ENCODE measurements at places on chromosomes 16 and 17. TPM values are rescaled to one million over a fixed set of nuclear protein-coding genes. Genes with fewer than 3 reads are reported as not detected.

DNA sequence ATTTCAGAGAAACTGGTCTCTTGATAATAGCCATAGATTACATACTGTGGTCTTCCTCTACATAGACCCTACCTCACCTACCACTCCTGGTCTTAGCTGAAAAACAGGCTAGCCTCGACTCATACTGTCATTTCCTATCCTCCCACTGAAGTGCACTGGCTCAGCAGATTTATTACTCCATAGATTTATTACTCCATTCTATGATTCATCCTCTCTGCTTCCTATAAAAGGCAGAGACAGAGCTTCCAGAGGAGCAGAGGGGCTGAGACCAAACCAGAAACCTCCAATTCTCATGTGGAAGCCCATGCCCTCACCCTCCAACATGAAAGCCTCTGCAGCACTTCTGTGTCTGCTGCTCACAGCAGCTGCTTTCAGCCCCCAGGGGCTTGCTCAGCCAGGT is at the start of gene CCL7:
Gene CCL7 (plus strand): TSS at position 253 of the 400 bp plus-strand sequence. CDS start 70 bp downstream, at position 323.
- no peak for DNase-seq

GRCh38 chr17:33990943-33991706 is 264.0 kb upstream of the CCL2 start:
- DNase-seq = no peak

- no peak for DNase-seq
These were observed 5.6 kb downstream of the SBK1 start for GRCh38 chr16:28297784-28298510.

- peak; percentile 71 for DNase-seq
These were observed 7.5 kb downstream of the EIF1 start for GRCh38 chr17:41695954-41696757.

GRCh38 chr17:63881935-63882601 is at the start of gene GH2:
Gene GH2, minus strand, starts transcription at chr17:63881944. Its CDS starts 143 bp downstream, at chr17:63881801.
- peak; percentile 32 for DNase-seq

- no peak for DNase-seq
These were observed 4.1 kb downstream of the RAP1GAP2 start for GRCh38 chr17:2800367-2800766.

GRCh38 chr16:24610416-24610755 is 71.0 kb downstream of the RBBP6 start:
- DNase-seq = no peak

DNA sequence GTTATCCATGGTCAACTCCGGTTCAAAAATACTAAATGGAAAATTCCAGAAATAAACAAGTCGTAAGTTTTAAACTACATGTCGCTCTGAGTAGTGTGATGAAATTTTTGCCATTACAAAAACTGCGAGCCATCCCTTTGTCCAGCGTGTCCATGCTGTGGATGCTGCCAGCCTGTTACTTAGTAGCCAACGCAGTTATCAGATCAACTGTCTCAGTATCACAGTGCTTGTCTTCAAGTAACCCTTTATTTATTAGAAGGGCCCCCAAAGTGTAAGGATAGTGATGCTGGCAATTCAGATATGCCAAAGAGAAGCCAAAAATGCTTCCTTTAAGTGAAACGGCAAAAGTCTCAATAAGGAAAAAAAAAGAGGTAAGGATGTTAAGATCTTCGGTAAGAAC is 23.9 kb downstream of the SNN start:
- DNase-seq = no peak

GRCh38 chr17:50218771-50219315 is 17.4 kb upstream of the COL1A1 start:
- no peak for DNase-seq

DNA sequence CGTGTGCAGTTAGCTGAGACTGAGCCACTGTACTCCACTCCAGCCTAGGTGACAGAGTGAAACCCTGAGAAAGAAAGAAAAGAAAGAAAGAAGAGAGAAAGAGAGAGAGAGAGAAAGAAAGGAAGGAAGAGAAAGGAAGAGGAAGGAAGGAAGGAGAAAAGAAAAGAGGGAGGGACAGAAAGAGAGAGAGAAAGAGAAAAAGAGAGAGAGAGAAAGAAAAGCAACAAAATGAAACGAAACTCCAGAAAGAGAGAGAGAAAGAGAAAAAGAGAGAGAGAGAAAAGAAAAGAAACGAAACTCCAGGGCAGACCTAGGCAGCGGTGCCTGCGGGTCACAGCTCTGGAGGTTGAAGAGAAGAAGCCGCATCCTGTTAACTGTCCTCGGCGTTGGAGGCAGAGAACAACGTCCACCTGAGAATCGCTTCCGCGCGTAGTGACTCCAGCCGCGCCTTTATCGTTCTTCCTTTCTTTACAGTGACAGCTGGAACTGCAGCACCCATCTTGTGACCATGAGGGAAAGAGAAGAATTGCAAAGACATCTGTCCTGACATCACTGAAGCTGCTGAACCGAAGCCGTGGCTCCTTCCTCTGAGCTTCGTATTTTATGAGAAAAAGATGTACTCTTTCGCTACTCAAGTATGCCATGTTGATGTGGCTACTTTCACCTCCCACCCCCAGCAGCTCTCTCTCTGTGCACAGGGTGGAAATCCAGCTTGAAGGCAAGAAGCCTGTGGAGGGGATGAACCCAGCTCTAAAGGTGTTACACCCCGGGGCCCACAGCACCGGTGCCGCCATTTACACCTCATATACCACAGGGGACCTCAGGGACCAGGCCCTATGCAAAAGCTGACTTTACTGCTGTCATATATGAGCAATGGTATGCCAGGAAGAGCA is 56.9 kb upstream of the DOC2B start:
- no peak for DNase-seq

- no peak for DNase-seq
These were observed 69.8 kb downstream of the DYNLRB2 start for GRCh38 chr16:80610481-80611156.

GRCh38 chr17:72342627-72343527 is 222.1 kb downstream of the SOX9 start:
- DNase-seq = peak; percentile 12

GRCh38 chr16:71352963-71353460 is 5.5 kb upstream of the CALB2 start:
- DNase-seq = no peak

DNA sequence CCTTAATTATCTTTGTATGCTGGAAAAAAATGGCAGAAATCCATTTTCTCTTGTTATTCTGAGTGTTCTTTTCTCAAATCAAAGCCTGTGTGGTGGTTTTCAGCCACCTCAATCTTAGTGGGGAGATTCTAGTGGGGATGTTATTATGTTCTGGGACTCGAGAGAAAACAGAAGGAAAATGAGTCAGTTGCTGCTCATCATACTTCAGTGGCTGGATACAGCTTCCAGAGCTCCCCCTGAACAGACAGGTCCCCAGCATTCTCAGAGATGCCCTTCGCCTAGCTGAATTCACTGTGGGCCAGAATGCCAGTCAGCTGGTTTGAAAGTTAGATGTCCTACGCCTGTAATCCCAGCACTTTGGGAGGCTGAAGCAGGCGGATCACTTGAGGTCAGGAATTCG is 8.5 kb downstream of the ST6GALNAC1 start:
- no peak for DNase-seq

DNA sequence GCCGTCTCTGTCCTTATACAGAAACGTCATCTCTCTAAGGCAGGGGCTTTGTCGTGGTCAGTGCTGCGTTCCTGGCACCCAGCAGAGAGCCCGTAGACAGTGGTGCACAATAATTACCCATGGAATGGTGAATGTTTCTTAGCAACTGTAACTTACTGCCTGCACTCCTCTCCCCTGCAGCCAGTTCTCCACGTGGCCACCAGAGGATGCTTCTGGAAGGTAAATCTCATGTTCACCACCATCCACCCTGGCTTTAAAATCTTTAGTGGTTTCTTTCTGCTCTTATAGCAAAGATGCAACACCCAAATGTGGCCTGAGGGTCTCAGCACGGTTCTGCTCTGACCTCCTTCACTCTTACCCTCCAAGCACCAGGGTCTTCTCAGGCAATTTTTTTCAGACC is 150.8 kb downstream of the GRIN2A start:
- DNase-seq = no peak

- DNase-seq = peak; percentile 14
These were observed 3.3 kb downstream of the HNF1B start for GRCh38 chr17:37741341-37742115.

DNA sequence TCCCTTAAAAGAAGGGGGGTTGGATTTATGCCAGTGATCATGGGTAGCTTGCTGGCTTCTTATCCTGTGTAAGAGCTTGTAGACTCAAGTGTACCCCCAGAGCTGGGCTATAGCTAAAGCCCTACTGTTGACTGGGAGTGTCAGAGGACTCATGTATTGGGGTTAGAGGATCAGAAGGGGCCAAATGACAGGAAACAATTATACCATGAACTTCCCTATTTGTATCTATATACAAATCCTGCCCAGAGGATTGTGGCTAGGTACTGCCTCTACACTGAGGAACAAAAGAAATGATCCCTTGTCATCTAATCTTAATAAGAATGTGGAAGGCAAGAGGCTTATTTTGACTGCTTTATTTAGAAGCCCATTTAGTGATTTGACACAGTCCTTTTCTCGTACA is 14.3 kb downstream of the ZP2 start:
- DNase-seq = no peak

GRCh38 chr16:20099375-20099774 is 25.7 kb upstream of the GPR139 start:
- no peak for DNase-seq

DNA sequence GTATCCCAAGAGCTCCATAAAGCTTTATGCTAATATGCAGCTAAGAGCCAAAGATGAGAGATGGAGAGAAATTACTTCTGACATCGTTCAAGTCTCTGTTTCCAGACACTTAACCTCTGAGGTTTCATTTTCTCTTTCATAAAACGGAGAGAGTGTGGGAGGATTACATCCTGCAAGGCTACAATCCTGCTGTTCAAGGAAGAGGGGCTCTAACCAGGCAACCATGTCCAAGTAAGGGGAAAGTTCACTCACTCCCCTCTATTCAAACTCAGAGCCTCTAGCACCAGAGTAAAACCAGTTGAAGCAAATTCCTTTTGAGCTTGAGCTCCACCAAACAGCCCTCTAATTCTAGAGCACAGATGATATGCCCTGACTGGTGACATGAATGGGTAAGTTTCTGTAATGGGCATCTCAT is 397.4 kb downstream of the NPIPA8 start:
- DNase-seq = peak; percentile 7

DNA sequence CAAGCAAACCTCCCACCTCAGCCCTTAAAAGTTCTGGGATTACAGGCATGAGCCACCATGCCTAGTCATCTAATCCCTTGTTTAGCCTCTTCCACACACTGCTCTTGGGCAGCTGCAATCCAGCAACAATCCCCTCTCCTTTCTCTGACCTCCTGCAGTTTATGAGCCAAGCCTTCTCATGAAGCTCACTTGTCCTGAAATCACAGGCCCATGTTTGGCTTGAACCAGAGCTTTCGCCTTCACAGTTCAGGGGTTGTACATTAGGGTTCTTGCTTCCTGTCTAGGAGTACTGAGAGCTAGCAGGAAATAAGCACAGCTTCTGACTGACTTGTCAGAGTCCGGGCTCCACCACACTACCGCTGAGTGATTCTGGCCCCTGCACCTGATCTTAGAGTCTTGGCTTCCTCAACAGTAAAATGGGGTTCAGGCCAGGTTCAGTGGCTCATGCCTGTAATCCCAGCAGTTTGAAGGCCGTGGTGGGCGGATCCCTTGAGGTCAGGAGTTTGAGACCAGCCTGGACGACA is 16.3 kb downstream of the ERAL1 start:
- no peak for DNase-seq

DNA sequence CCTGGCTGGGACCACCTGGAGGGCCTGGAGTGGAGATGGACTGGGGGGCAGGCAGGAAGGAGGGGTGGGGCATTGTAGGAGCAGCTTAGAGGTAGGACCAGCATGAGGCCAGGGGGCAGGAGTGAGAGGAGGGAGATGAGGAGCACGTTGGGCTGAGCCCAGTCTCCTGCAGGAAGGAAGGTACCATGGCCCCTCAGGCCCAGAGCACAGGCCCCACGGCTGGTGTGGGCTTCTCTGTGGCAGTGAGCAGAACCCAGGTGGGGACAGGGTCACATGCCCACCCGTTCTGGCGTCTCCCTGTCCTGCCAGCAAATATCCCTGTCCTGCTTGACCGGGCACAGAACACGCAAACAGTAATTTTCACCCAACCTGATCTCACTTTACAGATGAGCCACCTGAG is 141.8 kb downstream of the ENGASE start:
- no peak for DNase-seq

DNA sequence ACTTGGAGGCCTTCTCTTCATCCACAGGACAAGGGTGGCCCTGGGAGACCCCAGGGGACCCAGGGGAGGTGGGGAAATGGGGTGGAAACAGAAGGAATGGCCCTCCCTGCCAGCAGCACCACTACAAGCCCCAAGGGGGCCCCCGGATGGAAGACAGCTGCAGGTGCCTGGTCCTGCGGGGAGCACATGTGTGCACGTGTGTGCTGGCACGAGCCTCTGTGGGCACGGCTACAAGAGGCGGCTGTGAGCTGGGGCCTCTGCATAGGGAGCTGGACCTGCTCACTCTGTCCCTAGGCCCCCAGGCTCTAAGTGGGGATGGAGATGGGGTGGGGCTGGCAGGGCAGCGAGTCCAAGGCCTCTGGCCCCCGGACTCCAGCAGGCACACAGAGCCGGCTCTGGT is 13.2 kb upstream of the AATK start:
- no peak for DNase-seq

DNA sequence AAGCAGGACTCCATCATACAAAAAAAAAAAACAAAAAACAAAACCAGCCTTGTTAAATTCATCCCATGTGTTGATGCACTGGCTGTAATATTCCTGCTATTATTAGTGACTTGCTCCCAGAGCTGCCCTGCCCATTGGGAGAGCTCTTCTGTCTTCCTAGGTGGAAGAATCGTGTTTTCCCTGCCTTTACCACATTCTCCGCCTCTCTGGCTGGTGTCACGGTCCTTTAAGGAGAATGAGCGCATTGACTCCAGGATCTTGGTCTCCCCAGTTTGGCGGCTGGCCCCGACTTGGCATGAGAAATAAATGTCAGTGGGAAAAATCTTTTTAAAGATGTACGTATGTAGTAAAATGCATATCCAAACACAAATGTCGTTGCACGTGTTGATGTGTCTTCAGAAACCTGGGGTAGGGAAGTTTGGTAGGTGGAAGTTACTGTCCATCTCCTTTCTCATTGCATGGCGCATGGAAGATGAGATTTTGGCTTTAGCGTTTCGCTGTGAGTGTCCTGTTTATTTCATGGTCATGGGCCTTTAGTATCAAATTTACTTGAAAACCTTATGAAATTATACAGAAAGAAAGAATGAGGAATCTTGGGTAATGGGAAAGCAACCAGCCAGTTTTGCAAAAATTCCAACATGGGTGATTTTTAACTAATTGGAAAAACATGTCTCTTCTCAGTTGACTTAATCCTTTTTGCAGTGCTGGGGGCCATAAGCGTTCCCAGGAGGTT is 15.5 kb downstream of the RMI2 start:
- peak; percentile 58 for DNase-seq

- no peak for DNase-seq
These were observed 5.9 kb downstream of the CBX2 start for GRCh38 chr17:79783891-79784290.

The SLC12A3 gene
- 0.13 TPM for polyA plus RNA-seq

The PGP gene
- 10.7 TPM for polyA plus RNA-seq

The KCNJ18 gene
- polyA plus RNA-seq = not detected

The AOC2 gene
- 0.98 TPM for polyA plus RNA-seq
